Stimulated activated CD8-positive, alpha-beta memory T cell treated with anti-CD3 and anti-CD28 coated beads, Interleukin-7, amount 100 ng/mL, for 1 hour (primary cell): ENCODE measurements at places on chromosomes 5 and 9.

DNA sequence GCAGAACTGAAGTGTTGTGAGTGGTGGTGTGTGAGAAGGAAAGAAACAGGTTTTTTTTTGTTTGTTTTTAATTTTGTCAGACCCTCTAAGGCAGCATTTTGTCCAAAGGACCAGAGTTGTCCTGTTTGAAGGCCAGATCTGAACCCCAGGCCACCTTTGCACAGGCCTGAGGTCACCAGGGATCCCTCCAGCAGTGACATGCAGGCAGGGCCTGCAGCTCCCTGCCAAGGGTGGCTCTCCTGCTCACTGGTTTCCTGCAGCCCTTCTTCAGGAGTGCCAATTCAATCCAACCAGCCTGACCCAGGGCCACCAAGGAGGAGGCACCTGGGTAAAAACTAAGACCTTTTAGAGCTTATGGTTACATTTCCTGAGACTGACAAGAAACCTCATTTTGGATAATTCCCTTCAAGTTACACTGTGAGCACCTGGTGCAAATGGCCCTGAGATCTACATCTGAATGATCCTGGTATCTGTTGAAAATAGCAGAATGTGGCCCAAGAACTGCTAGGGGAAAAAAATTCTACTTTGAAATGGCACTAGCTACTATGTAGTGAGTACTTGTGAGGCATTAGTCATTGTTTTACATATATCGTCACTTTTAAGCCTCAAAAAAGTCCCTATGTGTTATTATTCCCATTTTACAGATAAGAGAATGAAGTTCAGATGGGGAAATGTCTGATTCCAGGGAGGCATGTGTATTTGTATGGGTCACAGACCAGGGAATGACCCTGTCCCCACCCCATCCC is 33.5 kb upstream of the SMU1 start:
- no peak for DNase-seq

GRCh38 chr9:105445203-105445881 is 2.5 kb upstream of the FSD1L start:
- no peak for DNase-seq

GRCh38 chr9:75198436-75198835 is 110.1 kb downstream of the OSTF1 start:
- no peak for DNase-seq

GRCh38 chr9:108467653-108468324 is 388.0 kb downstream of the ACTL7B start:
- DNase-seq = no peak

DNA sequence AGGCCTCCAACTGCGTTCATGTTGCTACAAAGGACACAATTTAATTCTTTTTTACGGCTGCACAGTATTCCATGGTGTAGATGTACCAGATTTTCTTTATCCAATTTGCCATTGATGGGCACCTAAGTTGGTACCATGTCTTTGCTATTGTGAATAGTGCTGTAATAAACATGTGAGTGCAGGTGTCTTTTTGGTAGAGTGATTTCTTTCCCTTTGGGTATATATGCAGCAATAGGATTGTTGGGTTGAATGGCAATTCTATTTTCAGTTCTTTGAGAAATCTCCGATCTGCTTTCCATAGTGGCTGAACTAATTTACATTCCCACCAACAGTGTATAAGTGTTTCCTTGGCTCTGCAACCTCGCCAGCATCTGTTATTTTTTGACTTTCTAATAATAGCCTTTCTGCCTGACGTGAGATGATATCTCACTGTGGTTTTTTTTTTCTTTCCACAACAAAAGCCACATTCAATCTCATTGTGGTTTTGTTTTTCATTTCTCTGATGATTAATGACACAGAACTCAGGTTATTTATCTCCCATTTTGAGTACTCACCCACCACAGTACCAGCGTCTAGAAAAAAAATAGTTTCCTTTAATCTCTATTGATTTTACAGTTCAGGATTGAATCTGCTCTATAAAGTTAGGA is 21.9 kb downstream of the ARRDC3 start:
- DNase-seq = no peak
